ENCODE measurements at places on chromosomes 1 and 21.
A peak's percentile ranks its signal among the peaks of the same experiment; 100 is the strongest.

GRCh38 chr1:17791055-17791390 lies 35.9 kb downstream of the ACTL8 start:
- no peak for DNase-seq

GRCh38 chr1:219387211-219387610 lies 213.5 kb downstream of the LYPLAL1 start:
- DNase-seq, result peak; percentile 19

- DNase-seq, result peak; percentile 71
These were observed at the start of gene KIAA0040 for GRCh38 chr1:175192630-175193526. KIAA0040 (minus strand) TSS chr1:175192776; CDS start chr1:175161013, 31,763 bp downstream.

GRCh38 chr1:26705788-26706311 lies 10.0 kb downstream of the ARID1A start:
- DNase-seq, result no peak

DNA sequence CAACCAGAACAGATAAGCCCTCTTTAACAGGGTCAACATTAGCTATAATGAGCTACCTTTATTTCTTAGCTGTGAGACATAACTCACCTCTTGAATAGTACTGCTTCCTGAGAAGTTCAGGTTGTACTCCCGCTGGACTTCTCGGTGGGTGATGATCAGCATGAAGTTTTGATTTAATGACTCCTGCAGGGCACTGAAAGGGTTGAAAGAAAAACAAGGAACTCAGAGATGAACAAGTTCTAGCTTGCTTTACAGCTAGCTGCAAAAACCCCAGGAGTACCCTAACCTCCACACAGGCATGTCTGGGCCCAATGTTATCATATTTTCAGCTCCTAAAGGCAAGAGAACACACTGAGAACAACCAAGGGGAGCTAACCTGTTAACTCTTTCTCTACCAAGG lies 254.4 kb downstream of the FAF1 start:
- DNase-seq, result peak; percentile 95

Data from NCI-H2171 treated with DMSO at 0.1 percent for 48 hours (cell line).